ENCODE measurements at places on chromosomes 5 and 9.

GRCh38 chr5:115470921-115471320 lies 73.7 kb downstream of the FEM1C start:
- DNase-seq: no peak

GRCh38 chr5:150461231-150461630 lies 11.7 kb upstream of the RPS14 start:
- DNase-seq: peak; percentile 18

- DNase-seq: no peak
These were observed 40.8 kb upstream of the CCDC152 start for GRCh38 chr5:42715785-42716184.

DNA sequence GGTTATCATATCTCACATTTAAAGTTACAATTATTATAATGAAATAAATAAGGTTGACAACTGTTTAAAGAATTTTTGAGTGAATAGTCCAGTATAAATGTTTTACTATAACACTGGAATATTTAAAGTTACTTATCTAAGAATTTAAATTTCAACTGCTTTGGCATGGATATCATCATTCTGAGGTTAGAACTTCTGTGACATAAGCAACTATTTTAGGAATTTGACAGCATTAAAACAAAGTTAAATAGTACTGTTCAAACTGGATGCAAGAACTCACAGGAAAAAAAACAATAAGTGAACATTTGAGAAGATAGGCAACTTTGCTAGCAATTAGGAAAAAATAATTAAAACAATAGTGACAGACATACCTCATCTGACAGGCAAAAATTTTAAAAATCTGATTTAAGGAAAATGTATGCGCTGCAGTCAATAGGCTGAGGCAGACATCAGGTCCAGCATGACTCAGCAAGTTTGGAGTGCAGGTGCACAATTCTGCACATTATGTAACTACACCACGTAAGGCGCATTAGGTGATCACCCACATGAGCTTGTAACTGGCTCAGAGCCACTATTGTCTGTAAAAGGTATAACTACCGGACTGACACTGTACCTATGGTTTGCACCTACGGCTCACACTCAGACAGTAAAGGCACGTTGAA lies 180.6 kb downstream of the PDE4D start:
- DNase-seq: no peak
